ENCODE measurements at places on chromosomes 5 and 9.
A peak's percentile ranks its signal among the peaks of the same experiment; 100 is the strongest.

- DNase-seq, result peak; percentile 1
Observed at GRCh38 chr5:10248378-10249260, 1.1 kb downstream of the ATPSCKMT start.

- DNase-seq, result no peak
Observed at GRCh38 chr5:68911840-68912690, 181.7 kb upstream of the SLC30A5 start.

DNA sequence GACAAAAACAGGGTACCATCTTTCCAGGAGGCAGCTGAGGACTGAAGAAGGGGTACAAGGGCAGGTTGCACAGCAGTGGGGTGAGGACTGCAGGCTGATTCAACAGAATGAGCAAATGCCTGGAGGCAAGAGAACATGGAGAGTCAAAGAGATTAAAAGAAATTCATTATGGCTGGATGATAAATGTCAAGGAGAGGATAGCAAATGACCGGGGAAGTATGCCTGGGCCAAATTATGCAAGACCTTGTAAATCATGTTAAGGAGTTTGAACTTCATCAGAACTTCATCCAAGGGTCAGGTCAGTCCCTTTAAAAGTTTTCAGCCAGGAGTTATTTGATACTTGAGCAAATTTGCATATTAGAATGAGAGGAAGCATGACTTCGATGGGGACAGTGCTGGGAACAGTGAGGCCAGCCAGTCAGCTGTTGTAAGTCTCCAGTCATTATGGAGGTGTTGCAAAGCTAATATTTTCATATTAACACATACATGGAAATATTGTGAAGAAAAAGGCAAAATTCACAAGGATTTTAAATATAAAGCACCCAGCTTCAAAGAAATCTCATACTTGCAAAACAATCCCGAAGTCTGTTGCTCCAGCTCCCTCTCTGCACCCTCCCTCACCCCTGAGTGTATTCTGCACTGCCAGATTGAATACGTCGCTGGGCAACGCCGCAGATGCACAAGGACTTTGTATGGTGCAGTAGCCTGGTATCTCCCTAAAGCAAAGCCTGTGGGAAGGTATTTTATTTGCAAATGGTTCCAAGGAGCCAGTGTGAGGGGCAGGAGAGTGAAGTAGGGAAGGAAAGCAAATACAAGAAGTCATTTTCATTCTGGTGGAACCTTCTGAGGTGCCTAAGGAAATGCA is 509.8 kb upstream of the TLE4 start:
- no peak for DNase-seq

GRCh38 chr9:89274838-89275237 is 36.2 kb upstream of the CKS2 start:
- DNase-seq, result no peak

- no peak for DNase-seq
Observed at GRCh38 chr9:137128862-137129455, 10.0 kb upstream of the GRIN1 start.

DNA sequence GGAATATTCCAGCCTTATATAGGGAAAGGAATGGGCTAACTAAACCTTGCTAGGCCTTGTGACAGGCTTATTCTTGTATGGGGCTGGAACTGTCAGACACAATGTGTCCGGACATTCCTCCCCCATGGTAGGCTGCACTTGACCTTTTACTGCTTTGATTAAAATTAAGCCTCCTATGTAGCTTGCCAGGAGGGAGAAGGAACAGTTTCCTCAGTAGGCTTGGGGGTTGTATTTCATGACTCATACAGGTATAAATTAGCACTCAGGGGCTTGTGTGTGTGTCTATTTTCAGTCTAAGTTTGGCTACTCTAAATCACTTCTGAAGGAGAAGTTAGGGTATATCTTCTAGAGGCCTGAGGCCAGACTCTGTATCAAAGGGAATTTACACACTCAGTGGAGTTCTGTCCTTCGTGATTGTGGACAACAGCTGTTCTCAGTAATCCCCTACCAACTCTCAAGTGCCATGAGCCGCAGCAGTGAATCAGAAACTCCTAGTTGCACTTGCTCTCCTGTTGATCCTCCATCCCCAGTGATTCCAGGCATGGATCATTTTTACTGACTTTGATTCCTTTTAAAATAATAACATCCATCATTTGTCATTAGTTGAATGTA is 16.4 kb downstream of the ADAMTS16 start:
- no peak for DNase-seq

- DNase-seq, result no peak
Observed at GRCh38 chr5:113047733-113048652, 71.4 kb downstream of the DCP2 start.

DNA sequence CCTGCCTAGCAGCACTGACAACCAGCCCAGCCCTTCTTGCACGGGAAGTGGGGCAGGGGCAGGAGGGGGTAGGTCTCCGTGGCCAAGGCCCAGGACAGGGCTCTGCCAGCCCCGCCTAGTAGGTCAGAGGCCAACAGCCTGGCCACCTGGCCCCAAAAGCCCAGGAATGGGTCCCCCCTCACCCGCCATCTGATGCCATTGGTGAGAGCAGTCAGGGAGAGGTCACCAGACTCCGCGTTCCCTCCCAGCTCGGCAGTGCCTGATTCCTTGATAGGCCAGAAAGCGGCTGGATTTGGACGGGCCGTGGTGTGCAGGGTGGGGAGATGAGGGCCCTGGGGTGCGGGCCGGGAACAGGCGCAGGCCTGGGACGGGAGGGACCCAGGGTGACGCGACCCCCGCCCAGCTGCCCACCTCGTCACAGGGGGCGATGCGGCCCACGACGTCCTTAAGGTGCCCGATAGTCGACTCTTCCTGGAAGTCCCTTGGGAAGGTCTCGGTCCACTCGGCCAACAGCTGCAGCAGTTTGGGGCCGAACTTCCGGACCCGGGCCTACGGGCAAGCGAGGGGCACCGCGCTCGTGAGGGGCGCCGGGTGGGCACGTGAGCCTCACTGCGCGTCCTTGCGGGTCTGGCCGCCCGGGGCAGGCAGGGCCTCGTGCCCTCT is 64.5 kb upstream of the RNF130 start:
- no peak for DNase-seq

DNA sequence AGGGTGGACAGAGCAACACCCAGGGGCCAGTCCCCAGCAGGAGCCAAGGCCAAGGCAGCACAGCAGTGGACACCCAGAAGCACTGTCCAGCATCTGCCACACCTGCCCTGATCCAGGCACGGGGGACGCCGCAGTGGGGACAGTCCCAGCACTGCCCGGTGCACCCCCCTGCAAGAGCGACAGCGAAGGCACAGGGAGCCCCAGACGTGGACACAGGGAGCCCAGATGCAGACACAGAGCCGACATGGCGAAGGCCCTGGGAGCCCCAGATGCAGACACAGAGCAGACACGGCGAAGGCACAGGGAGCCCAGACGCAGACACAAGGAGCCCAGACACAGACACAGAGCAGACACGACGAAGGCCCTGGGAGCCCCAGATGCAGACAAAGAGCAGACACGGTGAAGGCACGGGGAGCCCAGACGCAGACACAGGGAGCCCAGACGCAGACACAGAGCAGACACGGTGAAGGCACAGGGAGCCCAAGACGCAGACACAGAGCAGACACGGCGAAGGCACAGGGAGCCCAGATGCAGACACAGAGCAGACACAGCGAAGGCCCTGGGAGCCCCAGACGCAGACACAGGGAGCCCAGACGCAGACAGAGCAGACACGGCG is 4.3 kb downstream of the ANAPC2 start:
- DNase-seq, result no peak

GRCh38 chr5:42597318-42597937 is 159.2 kb upstream of the CCDC152 start:
- no peak for DNase-seq

DNA sequence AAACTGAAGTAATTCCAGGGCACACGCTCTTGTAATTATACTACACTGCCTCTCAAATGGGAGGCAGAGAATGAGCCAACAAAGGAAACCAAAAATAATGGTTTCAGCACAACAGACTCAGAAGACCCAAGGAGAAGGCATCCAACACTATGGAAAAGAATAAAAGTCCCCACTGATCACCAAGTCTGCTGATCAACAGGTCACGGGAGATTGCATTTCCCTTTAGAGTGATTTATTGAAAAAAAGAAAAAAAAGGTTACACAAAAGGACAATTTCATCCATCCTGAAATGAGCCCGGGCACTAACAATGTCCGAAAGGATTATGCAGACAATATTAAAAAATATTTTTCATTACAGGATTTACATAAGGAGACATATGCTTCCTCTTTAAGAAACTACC is 28.8 kb downstream of the MYO10 start:
- no peak for DNase-seq

DNA sequence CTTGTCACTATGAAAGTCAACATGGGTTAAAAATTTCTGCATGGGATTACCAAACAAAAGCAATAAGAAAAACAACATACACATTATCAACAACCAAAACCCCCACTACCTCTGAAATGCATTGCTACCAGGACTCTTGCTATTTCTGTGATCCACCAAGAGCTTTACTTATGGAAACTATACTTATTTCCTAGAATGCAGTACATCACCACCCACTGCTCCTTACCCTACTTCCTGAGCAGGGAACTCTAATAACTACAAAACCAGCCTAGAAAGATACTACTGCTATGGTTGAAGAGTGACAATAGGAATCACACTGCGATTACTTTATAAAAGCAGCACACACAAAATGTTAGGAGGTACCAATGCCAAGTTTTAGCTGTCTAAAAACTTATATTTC is 22.2 kb downstream of the LURAP1L start:
- no peak for DNase-seq

DNA sequence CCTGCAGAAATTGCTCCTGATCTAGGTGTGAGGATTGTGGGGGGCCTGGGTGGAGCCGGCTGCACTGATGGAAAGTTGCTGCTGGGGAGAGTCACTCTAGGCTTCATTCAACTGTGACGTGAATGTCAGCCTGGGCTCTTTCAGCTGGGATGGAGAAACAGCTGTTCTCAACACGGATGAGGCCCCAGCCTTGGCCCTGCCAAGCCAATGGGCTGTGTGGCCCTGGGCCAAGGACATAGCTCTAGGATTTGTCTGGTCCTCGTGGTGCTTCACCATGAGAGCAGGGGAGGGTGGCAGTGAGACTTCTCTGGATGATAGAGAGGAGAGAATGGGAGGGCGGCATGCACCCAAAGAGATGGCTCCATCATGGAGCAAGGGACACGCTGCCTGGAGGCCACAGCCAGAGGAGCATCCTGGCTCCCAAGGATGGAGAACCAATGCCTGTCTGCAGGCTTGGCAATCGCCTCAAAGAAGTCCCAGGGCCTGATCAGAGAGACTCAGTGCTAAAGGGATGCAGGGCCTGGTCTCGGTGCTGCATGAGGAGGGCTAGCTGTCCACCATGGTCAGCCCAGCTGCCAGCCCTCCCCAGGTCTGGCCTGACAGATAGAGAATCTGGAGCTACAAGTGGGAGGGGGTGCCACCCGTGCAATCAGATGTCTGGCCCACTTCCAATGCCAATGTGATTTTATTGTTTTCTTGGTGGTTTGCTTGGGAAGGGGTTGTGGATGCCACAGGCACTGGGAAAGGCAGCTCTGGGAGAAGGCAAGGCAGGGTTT is 141.0 kb downstream of the GADD45G start:
- no peak for DNase-seq

- no peak for DNase-seq
Observed at GRCh38 chr9:34948451-34948850, 9.6 kb upstream of the PHF24 start.

DNA sequence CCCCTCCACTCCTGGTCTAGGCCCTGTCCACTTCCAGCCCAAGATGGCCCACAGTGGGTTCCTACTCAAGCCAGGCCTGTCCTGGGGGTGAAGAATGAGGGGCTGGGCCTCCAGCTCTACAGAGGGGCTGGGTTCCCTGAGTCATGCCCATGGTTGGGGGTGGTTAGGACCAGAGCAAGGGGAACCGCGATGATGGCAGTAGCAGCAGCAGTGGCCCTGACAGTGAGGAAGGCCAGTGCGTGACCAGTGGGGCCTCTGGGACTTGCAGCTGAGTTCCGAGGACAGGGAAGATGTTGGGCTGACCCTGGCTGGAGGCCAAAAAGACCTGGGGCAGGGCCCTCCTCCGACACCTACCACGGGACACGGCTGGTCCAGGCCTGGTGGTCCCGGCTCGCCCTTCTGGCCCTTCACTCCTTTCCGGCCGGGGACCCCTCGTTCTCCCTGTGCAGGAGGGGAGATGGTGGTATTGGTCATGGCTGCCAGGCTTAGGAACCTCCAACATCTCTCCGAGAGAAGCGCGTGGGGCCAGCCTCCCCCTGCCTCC is 9.2 kb upstream of the PHYKPL start:
- DNase-seq, result no peak

GRCh38 chr5:98771382-98772109 is 1.9 kb upstream of the RGMB start:
- DNase-seq, result peak; percentile 47

DNA sequence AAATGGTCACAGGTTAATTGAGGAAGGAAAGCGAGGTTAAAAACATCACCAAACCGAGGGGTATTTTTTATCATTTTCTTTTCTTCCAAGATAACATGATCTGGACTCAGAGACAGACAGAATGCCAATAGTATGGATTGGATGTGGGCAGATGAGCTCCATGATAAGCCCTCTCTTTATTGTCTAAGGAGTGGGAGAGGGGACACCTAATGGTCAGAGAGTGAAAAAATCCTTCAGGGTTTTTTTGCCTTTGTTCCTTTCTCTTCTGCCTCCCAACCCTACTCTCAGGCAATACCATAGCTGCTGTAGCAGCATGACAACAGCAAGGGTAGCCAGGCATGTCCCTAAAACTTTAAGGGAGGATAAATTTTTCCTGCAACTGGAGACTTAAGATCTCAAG is 94.7 kb downstream of the DIRAS2 start:
- no peak for DNase-seq

GRCh38 chr5:122029818-122030217 is 48.2 kb downstream of the LOX start:
- DNase-seq, result no peak

GRCh38 chr9:71826279-71826678 is 58.0 kb upstream of the CEMIP2 start:
- no peak for DNase-seq

DNA sequence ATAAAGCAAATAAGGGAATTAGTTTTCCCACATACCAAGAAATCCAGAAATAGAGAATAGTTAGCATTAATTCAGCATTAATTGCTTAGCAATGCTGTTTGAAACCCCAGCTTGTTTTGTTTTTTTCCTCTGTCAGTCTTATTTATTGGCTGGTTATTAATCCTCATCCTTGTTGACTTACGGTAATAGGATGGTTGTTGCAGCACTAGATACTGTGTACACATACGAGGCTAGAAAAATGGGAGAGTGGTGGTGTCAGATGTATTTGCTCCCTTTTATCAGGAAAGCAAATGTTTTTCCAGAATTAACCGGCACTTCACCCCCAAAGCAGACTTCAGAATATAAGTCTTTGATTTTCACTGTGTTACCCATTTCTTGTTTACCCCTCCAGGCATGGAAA is 60.4 kb downstream of the ERBIN start:
- no peak for DNase-seq

- DNase-seq, result no peak
Observed at GRCh38 chr5:59296317-59297264, 596.9 kb downstream of the PDE4D start.

All from stimulated activated naive B cell treated with anti-CD40 and anti-IgM and Interleukin-4, amounts not matched to agents 10 μg/mL and 1 μg/mL and 100 μg/mL, for 72 hours (primary cell).